ENCODE measurements at places on chromosomes 4 and X.

DNA sequence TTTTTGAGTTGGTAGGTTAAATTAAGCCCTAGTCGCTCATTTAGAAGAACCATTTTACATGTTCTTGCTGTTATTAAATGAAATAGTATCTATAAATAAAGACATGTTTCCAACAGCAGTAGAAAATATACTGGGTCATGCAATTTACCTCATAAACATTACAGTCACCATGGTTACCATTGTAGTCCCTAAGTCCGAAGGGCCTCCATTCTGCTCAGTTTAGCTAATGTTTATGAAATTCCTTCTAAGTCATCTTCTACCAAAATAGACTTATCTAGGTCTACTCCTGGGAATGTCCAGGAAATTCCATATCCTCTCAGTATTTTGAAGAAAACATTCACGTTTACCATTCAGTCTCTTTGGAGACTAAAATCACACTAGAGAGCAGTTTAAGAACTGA is 292.5 kb upstream of the DCAF8L1 start:
- DNase-seq, result no peak

- no peak for DNase-seq
Observed at GRCh38 chr4:183180096-183180495, 81.0 kb downstream of the WWC2 start.

DNA sequence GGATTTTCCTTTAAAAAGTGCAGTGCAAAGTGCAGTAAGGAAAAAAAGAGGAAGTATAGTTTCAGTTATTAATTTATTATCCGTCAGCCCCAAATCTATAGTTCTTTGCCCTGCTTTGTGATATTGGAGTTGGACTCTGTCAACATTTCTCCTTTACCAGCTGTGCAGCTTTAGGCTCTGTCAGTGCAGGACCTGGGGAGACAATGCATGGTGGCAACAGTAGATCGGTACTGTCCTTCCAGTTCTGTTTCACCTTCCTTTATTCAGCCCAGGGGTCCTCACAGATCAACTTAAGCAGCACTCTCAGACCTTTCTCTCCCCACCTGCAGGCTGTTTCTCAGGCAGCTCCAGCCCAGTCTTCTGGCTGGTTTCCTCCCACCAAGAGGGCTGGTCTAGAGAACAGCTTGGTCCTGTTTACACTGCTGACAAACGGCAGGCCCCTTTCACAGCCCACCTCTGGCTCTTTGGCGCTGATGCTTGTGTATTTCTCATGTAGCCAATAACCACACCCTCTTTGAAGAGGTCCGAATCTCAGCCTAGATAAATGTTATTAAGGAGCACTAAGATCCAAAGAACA is 71.6 kb downstream of the MCUB start:
- no peak for DNase-seq

- no peak for DNase-seq
Observed at GRCh38 chrX:153688911-153689590, 1.3 kb downstream of the SLC6A8 start.

DNA sequence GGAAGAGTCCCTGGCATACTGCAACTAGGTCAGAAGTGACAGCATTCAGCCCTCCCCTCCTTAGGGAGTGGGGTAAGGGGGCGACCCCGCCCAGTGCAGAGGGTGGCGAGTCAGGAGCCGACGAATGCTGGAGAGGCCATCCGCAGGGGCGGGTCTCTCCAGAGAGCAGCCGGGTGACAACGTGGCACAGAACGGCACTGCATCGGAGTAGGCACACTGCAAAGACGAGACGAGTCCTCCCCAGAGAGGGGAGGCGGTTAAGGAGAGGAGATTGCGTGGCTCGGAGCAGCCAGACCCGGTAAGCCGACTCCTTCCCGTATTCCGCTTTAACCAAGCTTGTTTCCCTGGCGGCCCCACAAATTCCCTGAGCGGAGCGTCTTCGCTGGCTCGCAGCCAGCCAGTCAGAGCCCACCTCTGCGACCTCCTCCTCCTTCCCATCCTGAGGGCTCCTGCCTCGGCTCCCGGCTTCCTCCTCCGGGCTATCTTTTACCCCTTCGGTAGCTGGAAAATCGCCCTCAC is 54.9 kb downstream of the LINC00632 start:
- no peak for DNase-seq

DNA sequence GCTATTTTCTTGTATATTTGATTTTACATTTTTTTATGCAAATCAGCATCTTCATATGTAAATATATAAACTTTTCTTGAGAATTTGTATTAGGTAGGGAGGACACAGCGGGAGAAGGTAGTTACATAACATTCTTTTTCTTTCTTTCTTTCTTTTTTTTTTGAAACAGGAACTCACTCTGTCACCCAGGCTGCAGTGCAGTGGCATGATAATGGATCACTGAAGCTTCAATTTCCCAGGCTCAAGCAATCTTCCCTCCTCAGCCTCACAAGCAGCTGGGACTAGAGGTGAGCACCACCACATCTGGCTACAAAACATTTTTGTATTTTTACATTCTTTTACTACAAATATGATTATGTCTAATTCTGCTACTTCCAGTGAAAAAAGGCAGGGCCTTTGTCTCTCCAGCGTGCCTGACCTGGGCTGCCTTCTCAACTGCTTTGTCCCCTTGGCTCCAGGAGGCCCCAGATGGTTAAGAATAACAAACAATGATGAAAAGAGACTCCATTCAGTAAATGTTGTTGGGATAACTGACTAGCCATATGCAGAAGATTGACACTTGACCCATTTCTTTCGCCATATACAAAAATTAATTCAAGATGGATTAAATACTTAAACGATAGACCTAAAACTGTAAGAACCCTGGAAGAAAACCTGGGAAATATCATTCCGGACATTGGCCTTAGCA is 46.5 kb upstream of the FAT4 start:
- no peak for DNase-seq

- no peak for DNase-seq
Observed at GRCh38 chr4:116618638-116619037, 466.7 kb downstream of the TRAM1L1 start.

DNA sequence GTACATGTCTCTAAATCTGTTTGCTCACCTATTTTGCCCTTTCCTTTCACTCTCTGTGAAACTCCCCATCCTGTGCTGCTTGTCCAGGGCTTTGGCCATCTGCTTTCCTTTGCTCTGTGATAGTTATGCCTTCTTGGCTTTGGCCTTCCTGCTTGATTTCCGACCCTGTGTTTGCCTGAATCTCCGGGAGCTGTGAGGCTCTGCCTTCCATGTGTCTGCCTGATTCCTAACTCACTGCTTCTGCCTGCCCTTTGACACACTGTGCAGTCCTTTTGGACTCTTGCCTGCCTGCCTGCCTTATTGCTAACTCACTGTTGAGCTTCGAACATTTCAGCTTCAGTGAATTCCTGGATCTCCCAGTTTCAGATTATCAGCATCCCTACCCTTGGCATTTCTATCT is 143.1 kb downstream of the C4orf33 start:
- DNase-seq, result no peak

- no peak for DNase-seq
Observed at GRCh38 chrX:19909761-19910160, 22.4 kb upstream of the SH3KBP1 start.

GRCh38 chr4:113636438-113636818 is 125.1 kb downstream of the CAMK2D start:
- DNase-seq, result no peak

DNA sequence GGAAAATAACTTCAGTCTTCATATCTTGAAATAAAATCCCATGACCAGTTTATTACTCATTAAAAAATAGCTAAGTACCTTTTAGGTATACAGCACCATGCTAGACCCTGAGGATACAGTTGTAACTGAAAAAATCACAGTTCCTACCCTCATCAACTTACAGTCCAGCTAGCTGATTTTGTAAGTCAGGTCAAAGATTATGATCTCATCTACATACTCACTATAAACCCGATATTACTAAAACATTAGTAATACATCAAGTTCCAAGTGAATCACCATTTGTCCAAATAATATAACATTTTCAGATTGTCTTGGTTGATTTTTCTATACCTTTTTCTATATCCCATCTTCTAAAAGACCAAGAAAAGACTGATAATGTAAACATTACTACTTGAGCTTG is 333.9 kb downstream of the INPP4B start:
- DNase-seq, result no peak

GRCh38 chrX:118943102-118943501 is 31.3 kb upstream of the LONRF3 start:
- DNase-seq, result no peak

DNA sequence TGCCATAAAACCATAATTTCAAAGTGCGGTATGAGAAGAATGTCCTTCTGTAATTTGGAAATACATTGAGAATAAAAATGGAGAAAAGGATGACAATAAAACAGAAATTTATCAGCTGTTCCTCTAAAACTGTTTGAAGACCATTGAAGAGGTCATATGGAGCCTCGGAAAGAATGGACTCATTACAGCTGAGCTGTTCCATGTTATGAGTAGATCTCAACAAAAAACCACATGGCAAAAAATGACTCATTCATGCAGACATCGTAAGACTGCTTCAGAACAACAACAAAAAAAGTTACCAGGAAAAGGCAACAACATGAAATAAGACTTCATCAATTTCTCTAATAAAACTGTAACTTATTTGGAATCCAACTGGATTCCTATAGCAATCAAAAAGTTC is 39.7 kb downstream of the AKAP4 start:
- no peak for DNase-seq

DNA sequence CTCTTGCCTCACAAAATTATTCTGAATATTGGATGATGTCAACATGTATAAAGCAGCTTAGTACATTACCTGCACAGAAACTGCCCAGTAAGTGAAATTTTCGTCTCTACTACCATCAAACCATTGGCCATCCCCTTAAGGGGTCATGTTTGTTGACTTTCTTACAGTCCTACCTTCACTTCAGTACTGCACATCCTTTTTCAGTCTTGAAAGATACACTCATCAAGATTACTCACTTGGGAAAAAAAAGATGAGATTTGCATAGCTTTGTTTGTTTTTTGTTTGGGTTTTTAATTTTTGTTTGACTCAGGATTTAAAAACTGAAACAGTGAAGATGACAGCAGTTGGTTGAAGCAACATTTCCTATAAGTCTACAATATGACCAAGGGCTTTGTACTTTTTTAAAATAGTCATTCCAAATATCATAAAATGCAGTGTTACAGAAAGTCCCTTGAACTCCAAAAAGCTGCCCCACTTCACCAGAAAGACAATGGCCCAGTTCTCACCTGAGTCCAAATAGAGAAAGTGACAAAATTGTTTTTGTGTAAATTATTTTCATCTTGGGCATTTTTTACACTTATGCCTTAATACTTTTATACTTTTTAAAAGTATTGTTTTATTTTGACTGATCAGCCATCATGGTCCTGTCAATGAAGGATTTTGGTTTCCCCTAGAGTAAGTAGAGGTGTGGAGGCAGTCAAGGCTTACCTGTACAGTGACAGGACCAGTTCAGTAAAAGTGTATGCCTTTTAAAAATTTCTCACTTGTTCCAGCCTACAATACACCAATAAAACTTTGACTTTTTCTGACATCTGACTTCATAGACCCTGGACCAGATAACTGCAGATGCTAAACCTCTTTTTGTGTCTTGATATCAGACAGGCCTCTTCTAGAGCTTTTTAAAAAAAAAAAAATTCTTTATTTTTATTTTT is 59.7 kb upstream of the EDA2R start:
- no peak for DNase-seq

- DNase-seq, result no peak
Observed at GRCh38 chrX:106177982-106178321, 9.8 kb downstream of the PWWP3B start.

- DNase-seq, result no peak
Observed at GRCh38 chrX:10177601-10178000, 20.8 kb downstream of the CLCN4 start.

DNA sequence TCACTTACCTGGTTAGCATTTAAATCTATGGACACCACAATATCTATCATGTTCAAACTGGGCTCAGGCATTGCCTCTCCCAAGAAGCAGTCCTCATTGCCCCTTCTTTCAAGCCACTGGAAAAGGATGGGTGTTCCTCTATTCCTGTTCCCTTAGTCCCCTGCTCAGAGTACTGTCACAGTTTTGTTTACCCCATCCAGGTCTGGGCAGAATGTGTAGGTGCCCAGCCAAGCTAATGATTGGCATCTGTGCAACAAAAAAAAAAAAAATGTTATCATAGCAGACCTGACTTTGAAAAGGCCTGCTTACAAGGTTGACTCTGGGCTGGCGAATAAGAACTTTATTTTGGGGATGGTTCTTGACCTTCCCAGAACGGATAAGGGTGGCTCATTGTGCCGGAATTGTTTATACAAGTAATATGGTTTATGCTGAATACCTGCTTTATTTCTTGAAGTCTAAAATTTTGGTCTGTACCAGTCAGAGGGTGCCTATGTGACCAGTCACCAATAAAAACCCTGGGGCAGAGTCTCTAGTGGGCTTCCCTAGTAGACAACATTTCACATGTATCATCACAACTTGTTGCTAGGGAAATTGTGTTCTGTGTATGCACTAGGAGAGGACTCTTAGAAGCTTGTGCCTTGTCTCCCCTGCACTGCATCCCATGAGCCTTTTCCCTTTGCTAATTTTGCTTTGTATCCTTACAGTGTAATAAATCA is 47.9 kb downstream of the JADE3 start:
- DNase-seq, result no peak

GRCh38 chr4:37982736-37983135 is 22.5 kb downstream of the PTTG2 start:
- no peak for DNase-seq

Measured in 8988T (cell line).